Activated CD4-positive, alpha-beta T cell treated with anti-CD3 and anti-CD28 coated beads for 36 hours (primary cell): ENCODE measurements at places on chromosomes 12 and 14. TPM values are rescaled to one million over a fixed set of nuclear protein-coding genes. Genes with fewer than 3 reads are reported as not detected.
A peak's percentile ranks its signal among the peaks of the same experiment; 100 is the strongest.

GRCh38 chr12:713281-713875 lies 39.0 kb upstream of the WNK1 start:
- H3K27ac ChIP-seq = peak overlapping the region; percentile 61
- DNase-seq = peak; percentile 71
- H3K4me1 ChIP-seq = peaks cover 46% of the 10 kb centered on the region
- H3K4me3 ChIP-seq = no peak overlapping the region
- no peaks in the 10 kb centered on the region for H3K27me3 ChIP-seq
- no peaks in the 10 kb centered on the region for H3K36me3 ChIP-seq

- no peak overlapping the region for H3K4me3 ChIP-seq
- H3K27me3 ChIP-seq = no peaks in the 10 kb centered on the region
- no peak overlapping the region for H3K27ac ChIP-seq
- no peaks in the 10 kb centered on the region for H3K36me3 ChIP-seq
- DNase-seq = no peak
- H3K4me1 ChIP-seq = no peaks in the 10 kb centered on the region
These were observed 866.3 kb downstream of the FSCB start for GRCh38 chr14:43640718-43641267.

DNA sequence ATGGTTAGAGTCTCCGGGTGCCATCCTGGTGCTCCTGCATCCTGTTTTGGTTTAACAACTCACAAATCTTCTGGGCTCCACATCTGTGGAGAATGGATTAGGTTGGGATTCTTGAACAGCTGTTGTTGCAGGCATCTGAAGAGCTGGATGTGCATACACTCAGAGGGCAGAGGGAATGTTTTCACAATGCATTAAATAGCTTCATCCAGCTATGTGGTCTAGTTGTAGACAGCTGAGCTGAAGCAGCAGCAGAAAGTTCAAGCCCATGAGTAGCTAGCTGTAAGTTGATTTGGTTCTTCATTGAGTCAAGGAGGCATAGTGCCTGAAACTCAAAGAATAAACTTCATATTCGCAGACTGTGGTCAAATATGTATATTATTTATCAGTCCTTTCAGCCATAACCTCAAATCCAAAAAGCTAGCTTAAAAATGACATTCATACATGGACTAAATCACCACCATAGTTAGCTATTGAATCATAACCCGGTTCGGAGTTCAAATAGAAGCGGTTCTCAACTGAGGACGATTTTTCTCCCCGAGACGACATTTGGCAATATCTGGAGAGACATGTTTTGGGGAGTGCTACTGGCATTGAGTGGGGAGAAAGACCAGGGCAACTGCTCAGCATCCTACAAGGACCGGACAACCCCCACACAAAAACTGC lies 858 bp upstream of the ANKRD13A start:
- peak overlapping the region; percentile 98 for H3K27ac ChIP-seq
- peak overlapping the region; percentile 90 for H3K4me3 ChIP-seq
- no peaks in the 10 kb centered on the region for H3K27me3 ChIP-seq
- H3K36me3 ChIP-seq = peaks cover 9% of the 10 kb centered on the region

- H3K4me3 ChIP-seq = peak overlapping the region; percentile 72
- no peaks in the 10 kb centered on the region for H3K27me3 ChIP-seq
- DNase-seq = peak; percentile 87
- peaks cover 16% of the 10 kb centered on the region for H3K4me1 ChIP-seq
- H3K36me3 ChIP-seq = no peaks in the 10 kb centered on the region
These were observed 25.3 kb upstream of the SPTLC2 start for GRCh38 chr14:77641534-77642341.

Gene CLEC6A
- total RNA-seq = not detected

GRCh38 chr14:76784266-76784874 lies 23.1 kb downstream of the VASH1 start:
- peaks cover 27% of the 10 kb centered on the region for H3K36me3 ChIP-seq
- no peak overlapping the region for H3K4me3 ChIP-seq
- DNase-seq = no peak
- no peaks in the 10 kb centered on the region for H3K27me3 ChIP-seq
